ENCODE measurements at places on chromosomes 3 and 15. TPM values are rescaled to one million over a fixed set of nuclear protein-coding genes. Genes with fewer than 3 reads are reported as not detected.
A peak's percentile ranks its signal among the peaks of the same experiment; 100 is the strongest.

GRCh38 chr3:79086514-79086913, 681.3 kb downstream of the ROBO1 start:
- no peak for DNase-seq

The WDR93 gene
- not detected for total RNA-seq

The FBLN2 gene
- 494 TPM for total RNA-seq

DNA sequence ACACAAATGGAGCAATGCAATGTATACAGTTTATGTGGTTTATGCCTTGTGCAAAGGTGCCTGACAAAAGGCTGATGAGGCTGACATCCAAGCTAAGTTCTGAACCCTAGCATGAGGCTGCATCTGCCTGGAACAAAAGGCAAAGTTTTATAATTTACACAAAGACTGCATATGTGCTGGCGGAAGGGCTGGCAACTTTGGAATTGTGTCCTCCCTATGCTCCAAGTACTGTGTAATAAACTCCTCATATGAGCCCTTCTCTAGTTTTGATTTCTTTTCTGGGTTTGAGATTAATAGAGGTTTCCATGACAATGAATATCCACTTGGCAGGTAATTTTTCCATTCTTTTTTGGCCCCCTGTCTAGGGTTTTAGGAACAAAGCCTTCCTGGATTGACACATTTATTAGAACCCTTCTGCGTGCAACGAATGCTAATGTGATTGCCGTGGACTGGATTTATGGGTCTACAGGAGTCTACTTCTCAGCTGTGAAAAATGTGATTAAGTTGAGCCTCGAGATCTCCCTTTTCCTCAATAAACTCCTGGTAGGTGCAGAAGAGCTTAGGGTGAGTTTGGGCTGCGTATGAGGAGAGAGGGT, 10.8 kb downstream of the PLA1A start:
- no peak for DNase-seq

DNA sequence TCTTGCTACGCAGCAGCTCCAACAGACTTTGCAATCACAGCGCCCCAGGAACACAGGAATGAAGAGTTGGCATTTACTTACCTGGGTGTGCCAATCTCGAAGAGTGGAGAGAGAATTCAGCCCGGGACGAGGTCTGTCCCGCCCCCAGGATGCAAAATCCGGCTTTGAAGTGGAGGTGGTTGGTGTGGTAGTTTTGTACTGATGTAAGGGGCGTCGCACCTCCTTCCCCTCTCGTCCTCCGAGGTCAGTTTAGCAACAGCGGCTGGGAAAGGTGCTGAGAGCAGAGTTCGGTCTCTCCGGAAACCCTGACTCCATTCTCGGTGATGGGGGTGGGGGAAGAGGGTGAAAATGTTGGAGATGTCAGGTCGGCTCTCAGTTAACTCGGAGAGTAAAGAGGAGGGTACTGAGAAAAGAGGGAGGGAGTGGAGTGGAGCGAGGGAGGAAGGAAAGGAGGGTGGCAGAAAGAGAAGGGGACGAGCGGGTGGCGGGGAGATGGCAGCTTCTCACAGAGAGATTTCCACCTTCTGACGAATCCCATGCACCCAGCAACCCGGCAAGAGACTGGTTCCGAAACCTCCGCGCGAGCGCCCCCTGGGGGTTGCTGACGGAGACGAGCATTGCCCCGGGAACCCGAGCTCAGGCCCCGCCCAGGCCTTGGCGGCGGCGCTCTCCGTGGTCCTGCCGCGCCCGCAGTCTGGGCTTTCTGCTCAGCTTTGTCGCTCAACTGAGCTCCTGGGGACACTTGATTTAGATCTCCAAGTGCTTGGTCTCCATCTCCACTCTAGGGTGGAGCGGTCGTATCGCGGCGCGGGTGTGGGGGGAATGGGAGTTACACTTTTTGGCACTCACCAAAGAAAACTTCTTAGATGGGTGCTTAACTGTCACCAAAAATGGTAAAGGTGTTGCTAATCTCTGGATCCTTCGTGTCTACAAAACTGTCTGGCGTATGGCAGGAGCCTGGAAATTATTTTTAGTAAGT, at the start of gene CPNE4:
TSS of gene CPNE4 (minus strand) at position 529 of the 979 bp plus-strand sequence.
- peak; percentile 89 for DNase-seq

The NLGN1 gene
- total RNA-seq = 20.0 TPM

The CELF6 gene
- 1.0 TPM for total RNA-seq

The PLIN1 gene
- 3.0 TPM for total RNA-seq

GRCh38 chr3:50089609-50089945, 858 bp downstream of the RBM5 start:
- DNase-seq = no peak

The NEK11 gene
- 14.5 TPM for total RNA-seq

The CLDN16 gene
- total RNA-seq = not detected

- DNase-seq = no peak
These were observed 973.4 kb downstream of the ROBO1 start for GRCh38 chr3:78794431-78794830.

- no peak for DNase-seq
These were observed 17.3 kb upstream of the GBE1 start for GRCh38 chr3:81778678-81779182.

The SYNPR gene
- not detected for total RNA-seq

DNA sequence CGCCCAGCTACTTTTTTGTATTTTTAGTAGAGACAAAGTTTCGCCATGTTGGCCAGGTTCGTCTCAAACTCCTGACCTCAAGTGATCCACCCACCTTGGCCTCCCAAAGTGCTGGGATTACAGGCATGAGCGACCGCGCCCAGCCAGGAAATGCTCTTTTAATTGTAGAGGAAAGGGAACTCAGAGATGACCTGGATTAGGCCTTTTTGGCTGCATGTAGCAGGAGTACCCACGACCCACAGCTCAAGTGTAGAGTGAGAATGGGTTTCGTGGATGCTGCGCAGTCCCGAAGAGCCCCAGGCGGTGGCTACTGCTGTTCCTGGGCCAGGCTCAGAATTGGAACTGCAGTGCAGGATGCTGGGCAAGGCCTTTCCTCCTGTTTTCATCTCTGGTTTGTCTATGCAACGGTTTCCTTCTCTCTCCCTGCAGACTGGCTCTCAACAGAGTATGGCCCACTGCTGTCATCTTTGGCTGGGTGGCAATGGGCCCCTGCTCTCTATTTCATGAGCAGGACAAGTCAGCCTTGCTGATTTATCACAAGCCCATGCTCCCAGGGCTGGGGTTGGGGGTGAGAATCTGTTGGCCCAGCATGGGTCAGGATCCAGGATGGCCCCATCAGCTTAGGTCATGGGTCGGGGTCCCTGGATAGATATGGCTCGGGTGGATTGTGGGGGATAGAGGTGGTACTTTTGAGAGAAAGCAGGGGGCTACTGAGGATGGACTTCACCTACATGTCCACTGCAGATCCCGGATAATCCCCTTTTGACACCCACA, 51.2 kb downstream of the GASK1A start:
- DNase-seq = no peak

DNA sequence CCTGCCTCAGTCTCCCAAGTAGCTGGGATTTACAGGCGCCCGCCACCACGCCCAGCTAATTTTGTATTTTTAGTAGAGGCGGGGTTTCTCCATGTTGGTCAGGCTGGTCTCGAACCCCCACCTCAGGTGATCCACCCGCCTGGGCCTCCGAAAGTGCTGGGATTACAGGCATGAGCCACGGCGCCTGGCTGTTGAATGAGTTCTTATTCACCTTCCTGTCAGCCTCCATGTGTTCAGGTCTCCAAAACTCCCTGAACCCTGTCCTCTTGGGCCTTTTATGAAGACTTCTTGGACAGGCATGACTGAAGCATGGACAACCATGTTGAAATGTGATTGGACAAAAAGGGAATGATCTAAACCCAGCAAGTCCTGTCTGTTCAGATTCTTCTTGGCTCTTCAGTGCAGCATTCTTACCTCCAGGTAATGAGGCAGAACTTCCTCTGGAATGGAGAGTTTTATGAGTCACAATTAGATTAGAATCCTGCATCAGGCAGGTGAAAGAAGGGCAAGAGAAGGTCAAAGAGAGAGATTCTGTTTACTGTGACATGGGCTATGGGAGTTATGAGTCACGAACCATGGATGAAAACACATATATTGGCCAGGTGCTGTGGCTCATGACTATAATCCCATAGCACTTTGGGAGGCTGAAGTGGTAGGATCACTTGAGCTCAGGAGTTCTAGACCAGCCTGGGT, 23.1 kb upstream of the EIF4A2 start:
- no peak for DNase-seq

The SLC28A2 gene
- not detected for total RNA-seq

DNA sequence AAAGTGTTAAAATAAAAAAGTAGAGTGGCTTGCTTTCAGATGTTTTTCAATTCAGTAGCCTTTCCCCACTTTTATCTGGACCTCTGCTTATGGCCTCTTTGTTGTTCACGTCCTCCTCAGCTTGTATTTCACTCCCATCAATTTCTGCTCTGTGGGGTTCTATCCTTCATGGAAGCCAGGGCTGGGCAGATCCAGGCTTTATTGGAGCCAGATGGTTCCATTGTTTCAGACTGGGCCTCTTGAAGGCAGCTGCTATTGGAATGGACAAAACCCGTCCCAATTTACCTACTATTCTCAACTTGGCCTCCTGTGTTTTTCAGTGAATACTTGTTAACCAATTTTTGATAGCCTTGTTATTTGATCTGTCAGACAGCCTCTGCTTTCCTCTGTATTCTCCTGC, 10.9 kb upstream of the AADACL2 start:
- no peak for DNase-seq

DNA sequence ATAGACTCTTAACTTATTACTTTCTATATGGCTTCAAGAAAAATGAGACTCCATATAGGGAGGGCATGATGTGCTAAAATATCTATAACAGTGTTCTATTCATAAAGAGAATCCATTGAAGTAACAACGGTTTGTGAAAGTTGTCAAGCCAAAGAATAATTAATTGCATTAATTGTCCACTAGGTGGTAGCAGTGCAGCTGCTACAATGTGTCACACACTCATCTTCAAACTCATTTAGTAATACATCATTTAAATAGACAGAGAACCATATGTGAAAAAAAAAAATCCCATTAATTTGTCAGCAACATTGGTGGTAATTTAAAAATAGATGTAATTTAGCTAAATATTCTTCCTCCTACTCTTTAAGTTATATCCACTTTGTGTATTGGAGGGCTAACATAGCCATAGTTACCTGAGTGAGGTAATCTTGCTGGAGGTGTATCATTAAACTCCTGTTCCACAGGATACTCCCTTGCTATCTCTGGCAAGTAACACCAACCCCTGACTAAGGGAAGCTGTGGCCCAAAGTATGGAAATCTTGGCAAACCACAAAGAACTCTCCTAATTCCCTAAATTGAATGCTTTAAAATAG, 3.7 kb upstream of the CPA3 start:
- DNase-seq = no peak

DNA sequence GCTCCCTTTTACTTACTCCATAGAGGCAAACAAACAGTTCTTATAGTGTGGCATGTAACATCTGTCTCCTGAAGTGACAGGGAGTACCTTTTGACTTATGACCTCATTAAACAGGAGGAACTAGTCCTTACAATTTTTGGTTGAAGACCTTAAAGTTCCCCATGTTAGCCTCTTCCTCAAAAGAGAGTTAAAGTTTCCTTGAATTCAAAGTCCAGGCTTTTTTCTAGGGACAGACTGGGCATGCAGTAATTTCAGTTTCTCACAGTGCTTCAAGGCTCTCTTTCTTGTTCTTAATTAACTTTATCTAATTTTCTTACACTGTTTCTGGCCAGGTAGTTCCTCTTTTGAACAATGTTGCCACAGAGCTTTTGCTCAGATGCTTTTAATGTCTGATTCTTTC, 12.1 kb downstream of the GOLM2 start:
- DNase-seq = no peak

DNA sequence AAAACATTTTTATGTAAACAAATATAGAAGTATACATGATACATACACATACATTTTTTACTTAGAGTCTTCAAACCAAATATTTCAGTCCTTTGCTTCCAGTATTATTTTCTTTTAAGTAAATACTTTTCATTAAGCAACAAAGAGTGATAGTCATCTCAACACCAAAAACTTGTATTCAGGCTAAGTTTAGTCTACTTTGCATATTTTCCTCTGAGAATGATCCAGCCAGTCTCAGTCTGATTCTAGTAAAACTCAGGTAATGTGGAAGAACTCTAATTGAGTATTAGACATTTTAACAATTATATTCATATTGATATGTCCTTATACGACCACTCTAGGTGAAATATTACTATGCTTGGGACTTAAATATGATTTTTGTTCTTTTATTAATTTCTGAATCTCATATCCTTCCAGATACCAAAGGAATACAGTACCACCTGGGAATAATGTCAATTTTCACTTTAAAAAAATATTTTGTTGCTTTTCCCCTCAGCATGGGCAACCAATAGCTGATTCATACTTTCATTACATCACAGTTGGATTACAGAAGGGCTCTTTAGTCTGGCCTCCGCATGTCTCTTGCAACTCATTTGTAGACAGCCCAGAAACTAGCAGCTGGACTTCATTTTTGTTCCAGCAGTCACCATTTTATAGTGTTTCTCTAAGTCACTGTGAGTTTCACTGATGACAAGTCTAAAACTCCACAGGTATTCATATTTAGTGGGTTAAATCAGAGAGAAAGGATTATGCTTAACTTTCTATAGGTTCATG, 390.4 kb downstream of the ZBTB20 start:
- no peak for DNase-seq

DNA sequence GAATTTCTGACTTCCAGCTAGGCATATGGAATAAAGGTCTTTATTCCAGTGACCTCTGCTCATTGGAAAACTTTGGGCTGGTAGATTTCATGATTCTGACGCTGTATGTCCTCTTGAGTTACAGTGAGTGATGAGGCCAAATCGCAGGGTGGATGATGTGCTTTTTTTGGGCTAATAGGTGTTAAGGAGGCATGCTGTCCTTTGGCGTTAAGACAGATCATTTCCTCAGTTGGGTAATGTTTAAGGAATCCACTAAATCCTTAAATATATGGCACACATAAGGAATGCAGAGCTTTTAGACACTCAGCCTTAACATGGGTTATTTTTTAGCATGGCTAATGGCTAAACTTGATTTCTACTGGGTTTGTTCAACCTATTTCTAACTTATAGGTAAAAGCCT, 87.9 kb downstream of the LPP start:
- DNase-seq = no peak

The SMCO1 gene
- total RNA-seq = not detected

GRCh38 chr15:70281261-70281810, 183.6 kb upstream of the TLE3 start:
- no peak for DNase-seq

DNA sequence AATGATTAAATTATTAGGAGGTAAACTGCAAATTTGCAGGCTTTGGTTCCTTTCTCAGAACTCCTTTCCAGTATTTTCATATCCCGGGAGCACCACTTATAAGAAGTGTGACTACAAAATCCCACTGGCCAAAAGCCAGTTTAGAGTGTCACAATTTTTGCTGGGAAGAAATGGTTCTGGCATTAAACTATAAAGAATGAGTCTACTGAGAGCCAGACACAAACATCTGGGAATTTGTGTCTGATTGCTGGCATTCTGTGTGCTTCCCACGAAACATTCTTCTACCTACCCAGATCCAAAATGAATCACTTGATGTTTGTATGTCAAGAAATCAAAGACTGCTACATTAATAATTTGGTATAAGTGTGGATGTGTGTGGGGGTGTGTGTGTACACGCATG, 82.8 kb downstream of the DUT start:
- DNase-seq = no peak

GRCh38 chr15:85788771-85789495, 5.8 kb downstream of the KLHL25 start:
- DNase-seq = no peak

The BDH1 gene
- total RNA-seq = 3.5 TPM

All from aorta (tissue), 5 donors.